Stimulated activated CD8-positive, alpha-beta memory T cell treated with anti-CD3 and anti-CD28 coated beads, Interleukin-4, amount 100 ng/mL, for 4 hours (primary cell): ENCODE measurements at places on chromosomes 7 and 10.

DNA sequence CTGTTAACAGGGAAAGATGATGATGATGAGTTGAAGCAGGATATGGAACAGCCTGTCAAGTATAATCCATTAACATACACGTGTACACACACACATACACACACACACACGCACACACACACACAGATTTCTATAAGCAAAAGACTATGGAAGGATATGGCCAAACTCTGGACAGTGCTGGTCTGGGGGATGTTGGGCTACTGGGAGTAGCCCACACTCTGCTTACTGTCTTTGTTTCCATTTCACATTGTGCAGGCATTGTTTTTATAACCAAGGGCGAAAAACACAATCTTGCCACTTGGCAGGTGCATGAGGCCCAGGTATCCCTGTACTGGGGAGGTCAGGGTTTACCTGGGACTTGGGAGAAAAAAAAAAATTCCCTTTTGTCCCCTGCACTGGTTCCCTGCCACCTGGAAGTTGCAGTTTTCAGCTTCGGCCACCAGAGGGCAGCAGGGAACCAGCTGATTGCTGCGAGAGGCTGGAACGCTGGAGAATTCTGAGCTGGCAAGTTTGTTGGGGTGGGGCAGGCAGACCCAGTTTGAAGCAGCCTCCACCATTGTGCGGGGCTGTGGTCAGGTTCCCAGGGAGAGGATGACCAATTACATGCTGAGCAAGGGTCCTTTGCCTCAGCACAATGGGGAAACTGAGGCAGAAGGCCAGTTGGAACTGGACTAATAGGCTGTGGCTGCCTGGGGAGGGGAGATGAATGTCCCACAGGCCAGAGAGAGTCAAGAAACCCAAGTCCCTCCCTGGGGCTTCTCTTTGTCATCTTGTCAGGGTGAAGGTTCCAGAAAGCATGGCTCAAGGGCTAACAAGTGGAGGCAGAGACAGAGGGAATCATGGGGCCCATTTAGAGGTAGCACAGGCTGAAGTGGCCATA is 27.3 kb downstream of the PPIF start:
- DNase-seq, result peak; percentile 21

DNA sequence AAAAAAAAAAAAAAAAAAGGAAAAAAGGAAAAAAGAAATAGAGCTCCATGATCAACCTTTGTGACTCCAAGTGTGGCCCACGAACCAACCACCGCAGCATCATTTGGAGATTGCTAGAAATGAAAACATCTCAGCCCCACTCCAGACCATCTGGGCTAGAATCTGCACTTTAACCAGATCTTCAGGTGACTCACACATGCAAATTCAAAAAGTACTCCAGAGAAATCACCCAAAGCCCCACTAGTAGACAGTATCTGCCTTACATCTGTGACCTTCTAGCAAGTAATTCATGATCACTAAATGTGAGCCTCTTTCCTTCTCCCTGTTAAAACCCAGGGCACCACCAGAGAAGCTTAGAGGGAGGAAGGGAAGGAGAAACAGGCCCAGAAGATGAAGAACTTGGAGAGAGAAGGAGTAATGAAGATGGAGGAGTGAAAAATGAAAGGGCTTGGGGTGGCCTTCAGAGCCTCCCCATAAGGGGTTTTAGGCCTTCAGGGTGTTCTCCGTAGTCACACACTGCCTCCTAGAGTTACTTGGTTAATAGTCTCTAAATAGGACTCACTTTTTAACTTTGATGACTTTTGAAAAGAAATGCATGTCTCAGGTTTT is 94.0 kb downstream of the SLC37A3 start:
- DNase-seq, result no peak

DNA sequence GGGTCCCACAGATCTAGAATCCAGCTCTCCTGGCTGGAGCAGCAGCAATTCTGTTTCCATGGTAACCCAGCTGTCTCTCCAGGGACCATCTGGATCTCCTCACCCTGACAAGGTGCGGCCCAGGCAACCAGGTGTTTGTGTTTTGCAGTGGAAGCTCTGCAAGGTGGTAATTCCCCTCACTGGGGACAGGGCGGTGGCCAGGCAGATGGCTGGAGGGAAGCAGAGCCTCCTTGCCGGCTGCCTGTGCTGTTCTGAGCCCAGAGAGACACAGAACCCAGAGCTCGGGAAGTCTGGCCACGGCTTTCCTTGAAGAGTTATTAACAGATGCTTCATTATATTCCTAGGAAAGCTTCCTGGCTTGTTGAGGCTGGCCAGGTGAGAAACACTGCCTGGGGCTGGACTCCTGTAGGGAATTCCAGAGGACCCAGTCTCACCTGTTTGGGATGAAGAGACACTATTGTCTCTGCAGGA is 118.2 kb upstream of the PPIF start:
- no peak for DNase-seq

GRCh38 chr7:82021036-82021435 is 251.2 kb upstream of the HGF start:
- DNase-seq, result no peak

DNA sequence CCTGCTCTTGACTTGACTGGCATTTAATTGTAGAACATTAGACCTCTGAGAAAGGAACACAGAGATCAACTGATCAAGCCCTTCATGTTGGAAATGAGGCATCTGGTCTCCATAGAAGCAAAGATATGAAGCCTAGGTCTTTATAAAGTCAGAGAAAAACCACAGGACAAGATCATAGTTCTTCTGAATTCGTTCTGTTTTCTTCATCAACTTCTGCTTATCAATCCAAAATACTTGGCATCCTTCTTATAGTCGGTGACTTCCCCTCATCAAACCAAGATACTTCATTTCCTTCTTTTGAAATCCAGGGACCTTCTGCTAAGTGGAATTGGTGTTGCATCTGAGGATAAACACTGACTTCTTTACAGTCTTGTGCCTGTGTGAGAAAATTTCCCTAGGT is 77.1 kb upstream of the PRKCQ start:
- no peak for DNase-seq

DNA sequence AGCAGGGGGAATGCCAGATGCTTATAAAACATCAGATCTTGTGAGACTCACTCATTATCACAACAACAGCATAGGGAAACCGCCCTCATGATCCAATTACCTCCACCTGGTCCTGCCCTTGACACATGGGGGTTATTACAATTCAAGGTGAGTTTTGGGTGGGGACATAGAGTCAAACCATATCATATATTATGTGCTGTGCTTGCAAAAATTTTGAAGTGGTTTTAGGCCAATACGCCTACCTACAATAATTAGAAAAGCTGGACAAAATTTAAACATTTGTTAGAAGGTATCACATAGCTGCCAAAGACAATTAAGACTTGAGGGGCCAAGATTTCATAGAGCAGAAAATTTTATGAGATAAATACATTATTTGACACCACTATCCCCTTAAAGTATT is 29.5 kb downstream of the NPSR1 start:
- no peak for DNase-seq

DNA sequence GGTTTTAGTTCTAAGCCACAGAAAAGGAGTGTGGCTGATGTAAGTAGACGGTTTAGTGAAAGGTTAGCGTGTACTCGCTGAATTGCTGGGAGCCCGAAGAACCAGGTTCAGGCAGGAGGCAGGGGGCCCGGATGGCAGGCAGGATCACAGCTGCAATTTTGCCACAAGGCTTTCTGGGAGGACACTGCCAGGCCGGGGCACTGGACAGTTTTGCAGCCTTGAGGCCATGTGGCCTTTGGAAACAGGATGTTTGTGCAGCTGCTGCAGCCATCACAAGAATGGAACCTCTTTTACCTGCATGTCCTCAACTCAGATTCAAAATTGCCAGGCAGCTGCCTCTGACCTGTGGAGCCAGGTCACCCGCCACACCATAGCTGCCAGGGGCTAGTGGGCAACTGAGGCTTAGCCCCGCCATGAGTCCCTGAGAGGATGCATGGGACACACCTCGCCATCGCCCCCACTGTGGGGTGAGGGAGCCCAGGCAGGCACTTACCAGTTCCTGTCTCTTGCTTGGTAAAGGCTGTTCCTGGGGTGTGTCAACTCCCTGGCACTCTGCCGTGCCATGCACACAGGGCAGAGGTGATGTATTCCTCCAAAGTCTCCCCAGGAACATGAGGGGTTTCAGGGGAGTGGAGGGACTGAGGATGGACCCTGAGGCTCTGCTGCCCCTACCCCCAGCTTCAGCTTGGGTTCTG is 188.6 kb downstream of the RPS24 start:
- no peak for DNase-seq

GRCh38 chr7:105098863-105099515 is 85.0 kb downstream of the KMT2E start:
- no peak for DNase-seq

DNA sequence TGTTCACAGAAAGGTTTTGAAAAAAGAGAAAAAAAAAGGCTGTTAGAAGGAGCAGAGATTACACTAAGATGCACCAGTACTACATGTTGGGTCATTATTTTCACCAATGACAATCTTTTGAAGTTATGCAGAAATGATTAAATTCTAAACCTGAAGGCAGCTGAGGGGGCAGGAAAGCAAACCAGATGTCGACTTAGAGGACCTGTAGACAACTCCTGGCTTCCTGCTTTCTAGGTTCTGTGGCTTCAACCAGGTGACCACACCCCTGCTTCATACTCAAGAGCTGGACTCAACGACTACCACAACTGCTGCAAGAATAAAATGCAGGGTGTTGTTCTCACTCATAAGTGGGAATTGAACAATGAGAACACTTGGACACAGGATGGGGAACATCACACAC is 30.0 kb downstream of the MYOF start:
- no peak for DNase-seq

DNA sequence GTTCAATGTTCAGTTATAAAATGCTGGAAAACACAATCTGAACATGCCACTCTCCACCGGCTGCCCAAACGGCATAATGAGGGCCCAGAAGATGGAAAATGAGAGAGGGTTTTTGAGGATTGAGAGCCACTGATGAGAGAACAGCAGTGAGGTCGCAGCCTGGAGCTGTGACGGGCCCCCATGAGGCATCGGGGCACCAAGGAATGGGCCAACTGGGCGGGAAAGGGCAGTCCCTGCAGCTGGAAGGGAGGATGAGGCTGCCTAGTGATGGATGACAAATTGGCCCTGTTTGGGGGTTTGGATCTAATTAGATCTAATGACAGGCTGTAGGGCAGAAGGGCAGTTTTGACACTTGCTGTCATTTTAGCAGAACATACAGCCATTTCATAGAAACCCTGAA is 39.1 kb downstream of the WNT2 start:
- no peak for DNase-seq

GRCh38 chr7:8291397-8292141 is 29.6 kb upstream of the ICA1 start:
- no peak for DNase-seq

DNA sequence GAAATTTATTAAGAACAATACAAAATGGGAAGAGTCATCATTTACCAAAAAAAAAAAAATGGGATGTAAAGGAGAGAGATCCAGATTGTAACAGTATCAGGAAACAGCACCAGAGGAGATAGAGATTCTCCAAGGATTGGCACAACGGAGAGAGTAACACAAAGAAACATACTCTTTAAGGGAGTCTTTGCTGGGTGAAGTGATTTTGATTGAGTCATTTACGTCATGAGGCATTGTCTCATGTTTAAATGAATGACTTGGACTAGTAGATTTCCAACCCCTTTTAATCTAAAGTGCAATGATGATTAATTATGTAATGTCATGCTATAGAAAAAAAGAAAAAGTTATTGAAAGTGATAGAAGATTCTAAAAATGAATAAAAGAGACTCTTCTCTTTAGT is 68.8 kb downstream of the ITGB8 start:
- no peak for DNase-seq

- no peak for DNase-seq
Observed at GRCh38 chr7:116683786-116684185, 11.8 kb downstream of the MET start.

- DNase-seq, result no peak
Observed at GRCh38 chr10:37975401-37975991, 951 bp downstream of the ZNF25 start.

- no peak for DNase-seq
Observed at GRCh38 chr7:151011097-151011409, 13.2 kb downstream of the ATG9B start.

DNA sequence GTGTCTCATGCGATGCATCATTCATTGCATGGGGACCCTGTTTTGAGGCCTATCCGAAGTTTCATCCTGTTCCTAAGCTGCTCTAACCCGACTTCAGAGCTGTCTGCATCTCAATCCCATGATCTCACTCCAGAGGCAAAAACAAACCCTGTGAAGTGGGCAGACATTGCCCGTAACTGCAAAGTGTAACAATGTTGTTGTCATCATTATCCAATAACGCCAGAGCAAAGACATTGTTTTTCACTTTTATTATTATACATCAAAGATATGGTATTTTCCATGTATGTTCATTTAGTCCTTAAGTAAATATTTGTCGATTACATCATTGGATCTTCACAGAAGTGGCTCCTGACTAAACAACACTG is 246.7 kb downstream of the KLF6 start:
- DNase-seq, result no peak

DNA sequence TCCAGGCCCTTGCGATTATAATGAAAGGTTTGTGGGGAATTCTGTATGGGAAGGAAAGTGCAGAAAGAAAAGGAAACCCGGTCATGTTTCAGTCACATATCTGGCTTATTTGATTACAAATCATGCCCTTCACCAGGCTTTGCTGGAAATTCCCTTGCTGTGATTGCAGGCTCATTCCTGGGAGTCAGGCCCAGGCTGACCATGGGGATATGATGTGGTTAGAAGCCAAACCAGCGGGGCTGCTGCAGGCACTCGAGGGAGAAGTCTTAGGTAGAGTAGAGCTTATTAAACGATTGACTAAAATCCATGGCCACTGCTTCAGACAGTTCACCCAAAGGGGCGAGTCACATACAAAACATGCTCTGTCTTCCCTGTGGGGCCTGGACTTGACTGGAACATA is 16.2 kb downstream of the PKD1L1 start:
- DNase-seq, result no peak

DNA sequence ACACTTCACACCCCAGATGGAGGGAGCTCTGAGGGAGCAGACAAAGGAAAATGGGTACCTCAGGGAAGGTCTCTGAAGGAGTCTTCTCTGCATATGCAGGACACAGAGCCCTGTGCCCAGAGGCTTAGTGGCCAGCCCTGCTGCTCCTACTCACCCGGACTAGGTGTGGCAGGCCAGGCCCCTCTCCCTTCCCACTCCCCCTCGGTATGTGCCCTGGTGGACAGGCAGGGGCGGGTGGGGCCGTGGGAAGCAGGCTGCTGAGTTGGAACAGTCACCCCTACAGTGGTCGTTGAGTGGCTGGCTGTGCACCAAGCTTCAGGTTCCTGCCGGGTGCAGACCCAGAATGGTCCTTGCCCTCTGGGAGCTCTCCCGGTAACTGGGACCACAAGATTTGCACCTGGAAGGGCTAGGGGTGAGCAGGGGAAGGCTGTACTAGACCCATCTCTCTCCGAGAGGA is 68.6 kb downstream of the ZMIZ1 start:
- no peak for DNase-seq

- DNase-seq, result no peak
Observed at GRCh38 chr7:117146511-117146910, 176.3 kb downstream of the WNT2 start.
